Stimulated activated CD4-positive, alpha-beta T cell treated with anti-CD3 and anti-CD28 coated beads, Interleukin-12 subunit alpha, Interleukin-12 subunit beta, amount 100 ng/mL, for 4 hours (primary cell): ENCODE measurements at places on chromosomes 6 and 20.

- no peak for DNase-seq
Measured at GRCh38 chr6:42251911-42252637, 34.4 kb upstream of the MRPS10 start.

DNA sequence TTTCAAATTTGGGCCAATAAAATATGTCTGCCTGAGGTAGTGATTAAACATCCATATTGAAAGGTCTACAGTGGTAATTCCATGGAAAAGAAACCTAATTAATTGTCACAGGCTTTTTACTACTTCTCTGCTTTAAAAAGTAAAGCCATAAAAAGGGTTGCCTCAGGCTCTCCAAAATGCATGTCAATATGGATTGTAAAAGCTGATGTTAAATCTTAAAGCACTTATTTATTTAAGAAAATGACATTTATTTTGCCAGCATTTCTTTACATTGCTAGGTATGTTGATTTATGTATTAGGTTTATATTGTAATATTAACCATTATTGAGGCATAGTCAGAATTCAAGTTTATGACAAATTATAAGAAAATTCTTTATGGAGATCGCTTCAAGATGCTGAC, 133.2 kb downstream of the OPN5 start:
- DNase-seq, result no peak

DNA sequence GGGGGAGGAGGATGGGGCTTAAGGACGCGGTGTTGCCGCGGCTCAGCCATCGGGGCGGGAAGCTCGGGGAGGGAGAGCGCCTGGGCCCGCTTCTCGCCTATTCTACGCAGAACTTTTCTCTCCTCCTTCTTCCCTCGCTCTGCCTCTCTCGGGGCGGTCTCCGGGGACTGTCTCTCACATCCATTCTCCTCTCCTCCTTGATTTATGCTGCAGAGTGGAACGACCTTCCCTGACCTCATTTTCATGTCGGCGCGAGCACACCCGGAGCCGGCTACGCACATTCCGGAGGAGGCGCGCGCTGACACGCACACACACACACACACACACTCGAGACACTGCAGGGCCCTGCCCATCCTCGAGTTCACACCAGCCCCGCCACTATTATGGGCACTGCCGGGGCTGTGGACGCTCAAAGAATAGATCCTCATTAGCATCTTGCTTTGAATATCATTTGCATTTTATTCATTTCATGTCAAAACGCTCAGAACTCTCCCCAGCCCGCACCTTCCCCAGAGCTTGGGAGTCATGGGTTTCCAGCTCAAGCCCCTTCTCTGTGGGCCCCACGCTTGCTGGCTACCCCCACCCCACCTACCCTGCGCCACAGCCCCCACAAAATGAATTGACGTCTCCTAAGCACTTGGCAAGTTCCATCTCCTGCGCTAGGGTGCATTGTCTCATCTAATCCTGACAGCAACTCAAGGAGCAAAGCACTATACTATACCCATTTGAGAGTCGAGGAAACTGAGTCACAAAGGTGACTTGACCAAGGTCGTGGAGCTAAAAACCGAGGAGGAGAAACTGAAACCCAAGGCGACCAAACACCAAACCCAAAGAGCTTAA, 36.8 kb downstream of the NCR2 start:
- no peak for DNase-seq

DNA sequence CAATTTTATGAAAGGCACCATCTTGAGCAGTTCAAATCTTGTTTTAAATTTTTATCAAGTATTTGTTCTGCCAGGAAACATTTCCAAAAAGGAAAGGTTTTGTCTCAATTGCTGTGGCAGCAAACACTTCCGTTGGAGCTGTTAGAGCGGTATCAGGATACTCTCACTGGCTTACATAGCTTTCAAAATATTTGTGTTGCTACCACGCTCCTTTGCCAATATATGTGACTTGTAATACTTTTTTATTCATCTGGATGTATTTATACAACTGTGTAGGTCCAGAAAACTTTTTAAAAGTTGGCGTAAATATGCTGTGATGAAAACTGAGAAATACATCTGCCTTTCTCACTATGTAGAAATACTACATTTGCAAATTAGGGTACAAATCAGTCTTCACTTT, 37.8 kb upstream of the NHSL1 start:
- DNase-seq, result no peak

DNA sequence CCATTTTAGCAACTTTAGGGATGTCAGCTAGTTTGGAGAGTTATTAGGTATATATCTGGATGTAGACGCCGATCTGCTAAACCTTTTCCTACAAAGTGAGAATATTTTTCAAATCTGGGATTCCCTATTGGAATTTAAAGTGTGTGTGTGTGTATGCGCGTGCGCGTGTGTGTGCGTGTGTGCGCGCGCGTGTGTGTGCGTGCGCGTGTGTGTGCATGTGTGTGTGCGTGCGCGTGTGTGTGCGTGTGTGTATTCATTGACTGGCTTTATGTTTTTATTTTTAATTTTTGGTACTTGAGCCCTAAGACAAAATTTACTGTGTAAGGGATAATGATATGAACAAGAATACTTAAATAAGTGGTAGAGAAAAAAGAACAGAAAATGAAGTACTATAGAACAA, 8.1 kb downstream of the PRL start:
- no peak for DNase-seq

DNA sequence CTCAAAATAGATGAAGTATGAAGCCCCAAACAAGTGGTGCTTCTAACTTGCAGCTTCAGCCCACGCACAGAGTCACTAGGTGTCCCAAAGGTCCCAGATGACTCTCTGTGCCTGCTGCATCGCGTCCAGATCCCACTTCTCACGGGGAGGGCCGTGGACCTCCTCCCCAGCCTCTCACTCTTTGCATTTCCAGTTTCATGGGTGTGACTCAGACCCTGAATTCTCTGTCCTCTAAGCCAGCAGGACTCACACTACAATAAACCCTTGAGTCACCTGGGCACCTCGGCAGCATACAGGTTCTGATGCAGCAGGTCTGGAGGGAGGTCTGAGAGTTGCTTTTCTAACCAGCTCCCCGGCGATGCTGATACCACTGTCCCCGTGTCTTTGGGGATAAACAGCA, 114.0 kb upstream of the RIN2 start:
- DNase-seq, result no peak

DNA sequence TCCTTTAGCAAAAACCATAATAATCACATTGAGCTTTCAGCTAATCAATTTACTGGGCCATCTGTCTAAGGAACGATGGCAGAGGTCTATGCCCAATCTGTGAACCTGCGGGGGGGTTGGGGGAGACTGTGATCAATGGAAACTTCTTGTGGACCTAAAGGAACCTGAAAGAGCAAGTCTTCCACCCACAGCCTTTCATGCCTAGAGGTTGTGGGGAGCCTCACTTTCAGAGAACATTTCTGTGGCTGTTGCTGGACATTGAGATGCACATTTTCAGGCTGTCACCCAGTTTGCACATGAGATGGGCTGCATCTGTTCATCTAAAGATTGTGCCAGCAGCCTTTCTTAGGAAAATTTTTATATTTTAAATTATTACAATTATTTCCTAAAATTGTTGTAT, 310.0 kb upstream of the SPTLC3 start:
- no peak for DNase-seq

- DNase-seq, result no peak
Measured at GRCh38 chr6:147117011-147117410, 87.2 kb upstream of the STXBP5 start.

DNA sequence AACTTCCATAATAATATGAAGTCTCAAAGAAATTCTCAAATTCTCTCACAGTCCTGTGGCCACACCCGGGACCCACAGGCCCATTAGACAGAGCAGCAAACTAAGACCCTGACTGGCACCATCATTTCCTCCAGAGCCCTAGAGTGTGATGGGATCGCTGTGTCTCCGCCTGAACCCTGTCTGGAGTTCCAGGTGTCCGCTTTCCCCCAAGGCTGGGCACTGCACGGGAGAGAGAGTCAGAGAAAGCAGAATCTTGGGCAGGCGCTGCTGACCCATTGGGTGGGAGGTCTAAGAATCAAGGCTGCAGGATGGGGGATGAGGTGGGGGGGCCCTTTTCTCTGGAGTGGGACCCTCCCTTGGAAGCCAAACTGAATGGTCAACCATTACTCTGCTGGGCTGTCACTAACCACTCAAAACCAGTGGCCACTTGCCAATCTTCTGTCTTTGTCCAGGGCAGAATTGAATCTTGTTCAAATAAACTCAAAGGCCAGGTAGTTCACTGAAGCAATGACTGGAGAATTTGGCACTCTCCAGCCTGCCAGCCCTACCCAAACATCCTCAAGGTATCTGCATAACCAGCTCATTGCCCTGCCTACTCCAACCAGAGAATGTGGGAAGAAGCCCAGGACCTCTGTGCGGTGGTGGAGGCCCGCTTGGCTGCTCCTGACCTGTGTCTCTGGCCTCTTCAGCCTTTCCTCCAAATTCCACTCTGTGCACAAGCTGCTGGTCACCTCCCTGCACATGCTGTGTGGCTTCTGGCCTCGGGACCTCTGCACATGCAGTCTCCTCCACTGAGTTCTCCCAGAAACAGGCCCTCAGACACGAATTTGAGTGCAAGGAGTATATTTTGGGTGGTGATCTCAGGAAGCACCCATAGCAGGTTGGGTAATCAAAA, 141.1 kb downstream of the CEBPB start:
- DNase-seq, result no peak

- no peak for DNase-seq
Measured at GRCh38 chr6:39929733-39930461, 4.4 kb downstream of the MOCS1 start.

DNA sequence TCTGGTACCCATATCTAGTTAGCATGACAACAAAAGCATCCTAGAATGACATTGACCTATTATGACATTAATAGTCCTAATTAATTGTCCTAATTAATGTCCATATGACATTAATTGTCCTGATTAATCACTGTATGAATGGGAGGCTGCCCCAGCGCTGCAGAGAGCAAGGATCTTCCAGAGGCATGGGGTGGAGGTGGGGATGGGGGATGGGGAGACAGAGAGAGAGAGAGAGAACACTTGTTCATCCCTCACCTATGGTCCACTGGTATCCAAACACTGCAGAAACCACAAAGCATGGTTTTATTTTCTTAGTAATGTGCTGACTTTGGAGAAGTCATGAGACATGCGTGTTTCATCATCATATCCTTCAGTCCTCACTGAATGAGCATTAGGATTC, 235.1 kb downstream of the FNDC1 start:
- DNase-seq, result no peak

DNA sequence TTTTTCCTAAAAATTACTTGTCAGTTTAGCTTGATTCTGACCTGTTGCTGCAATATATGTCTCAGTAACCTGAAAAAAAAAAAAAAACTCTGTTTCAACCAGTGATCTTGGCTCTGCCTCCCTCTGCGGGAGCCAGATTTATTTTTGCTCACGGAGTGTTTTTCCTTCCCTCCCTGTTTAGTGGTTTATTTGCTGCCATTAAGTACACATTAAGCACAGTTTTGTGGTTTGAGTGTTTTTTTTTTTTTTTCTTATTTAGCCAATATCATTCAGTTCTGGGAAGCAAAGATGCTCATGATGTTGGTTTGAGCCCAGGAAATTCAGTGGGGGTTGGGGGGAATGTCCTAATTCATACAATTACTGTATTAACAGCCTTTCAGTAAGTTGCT, 110.1 kb upstream of the GPR6 start:
- DNase-seq, result no peak

GRCh38 chr6:159817951-159818739, 18.1 kb downstream of the PNLDC1 start:
- DNase-seq, result no peak

- DNase-seq, result no peak
Measured at GRCh38 chr6:20853828-20854227, 319.6 kb downstream of the CDKAL1 start.

- DNase-seq, result no peak
Measured at GRCh38 chr6:4017058-4017739, 61.7 kb downstream of the FAM217A start.
